ENCODE measurements at places on chromosomes 1 and 21.

GRCh38 chr1:235918032-235918431, 51.3 kb upstream of the LYST start:
- DNase-seq = no peak

GRCh38 chr1:235161685-235162327, 756 bp upstream of the RBM34 start:
- no peak for DNase-seq

DNA sequence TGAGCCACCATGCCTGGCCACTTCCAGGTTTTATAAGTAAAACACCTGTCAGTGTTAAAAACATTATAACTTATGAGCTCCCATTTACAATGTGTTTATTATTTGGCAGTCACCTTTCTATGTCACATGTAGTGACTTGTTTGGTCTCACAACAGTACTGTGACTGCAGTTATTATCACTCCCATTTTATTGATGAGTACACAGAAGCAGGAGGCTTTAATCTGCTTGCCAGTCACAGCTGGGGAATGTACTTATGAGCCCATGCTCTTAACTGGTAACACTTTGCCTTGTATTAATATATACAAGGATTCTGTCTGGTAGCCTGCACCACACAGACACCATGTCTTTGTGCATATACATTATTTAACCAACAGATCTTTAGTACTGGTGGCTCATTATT, 31.1 kb upstream of the BACH1 start:
- DNase-seq = no peak

DNA sequence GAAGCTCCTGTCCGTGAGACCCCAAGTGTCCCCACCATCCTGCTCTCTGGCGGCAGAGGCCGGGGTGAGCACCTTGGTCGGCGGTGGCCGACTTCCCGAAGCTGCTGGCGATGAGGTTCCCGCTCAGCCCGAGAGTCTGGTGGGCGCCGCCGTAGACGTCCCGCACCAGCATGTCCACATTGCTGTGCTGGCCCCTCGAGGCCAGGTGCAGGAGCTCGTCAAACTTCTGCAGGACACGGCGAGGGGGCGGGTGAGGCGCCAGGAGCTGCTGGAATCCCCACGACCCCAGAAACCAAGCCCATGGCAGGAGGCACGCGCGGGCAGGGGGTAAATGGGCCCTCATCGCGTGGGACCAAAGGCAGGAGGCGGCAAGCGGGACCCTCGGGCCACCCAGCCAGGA, 6.7 kb downstream of the PANK4 start:
- DNase-seq = no peak

- DNase-seq = no peak
Measured at GRCh38 chr1:95304803-95305202, 70.8 kb downstream of the RWDD3 start.

DNA sequence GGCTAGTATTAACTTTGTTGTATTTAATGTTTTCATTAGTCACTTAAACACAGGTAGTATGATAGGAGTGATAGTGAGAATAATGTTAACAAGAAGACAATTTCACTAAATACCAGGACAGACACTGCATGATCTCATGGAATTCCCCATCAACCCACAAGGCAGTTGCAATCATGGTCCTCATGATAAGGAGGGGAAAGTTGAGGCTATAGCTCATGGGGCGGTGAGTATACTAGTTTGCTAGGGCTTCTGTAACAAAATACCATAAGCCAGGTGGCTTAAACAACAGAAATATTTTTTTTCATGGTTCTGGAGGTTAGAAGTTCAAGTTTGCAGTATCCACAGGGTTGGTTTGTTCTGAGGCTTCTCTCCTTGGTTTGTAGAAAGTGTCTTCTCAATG, 115.8 kb downstream of the DSCAM start:
- no peak for DNase-seq

- DNase-seq = no peak
Measured at GRCh38 chr1:31523012-31523411, 53.3 kb upstream of the TINAGL1 start.

DNA sequence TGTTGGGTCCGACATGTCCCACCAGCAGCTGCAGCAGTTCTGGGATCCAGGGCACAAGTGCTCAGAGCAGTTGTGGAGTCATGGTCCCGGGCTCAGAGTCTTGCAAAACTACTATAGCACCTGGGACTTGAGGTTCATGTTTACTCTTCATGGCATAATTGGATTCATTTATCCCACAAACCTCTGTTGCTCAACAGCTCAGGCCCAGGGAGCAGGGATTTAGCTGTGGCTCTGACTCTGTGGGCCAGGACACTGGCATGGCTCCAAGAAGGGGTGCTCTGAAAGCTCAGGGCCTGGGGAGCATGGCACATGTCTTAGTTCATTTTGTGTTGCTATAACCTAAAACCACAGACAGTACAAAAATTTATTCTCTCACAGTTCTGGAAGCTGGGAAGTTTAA, 626.7 kb upstream of the ADGRL2 start:
- DNase-seq = peak; percentile 48

- no peak for DNase-seq
Measured at GRCh38 chr1:54442185-54442584, 36.0 kb upstream of the SSBP3 start.

DNA sequence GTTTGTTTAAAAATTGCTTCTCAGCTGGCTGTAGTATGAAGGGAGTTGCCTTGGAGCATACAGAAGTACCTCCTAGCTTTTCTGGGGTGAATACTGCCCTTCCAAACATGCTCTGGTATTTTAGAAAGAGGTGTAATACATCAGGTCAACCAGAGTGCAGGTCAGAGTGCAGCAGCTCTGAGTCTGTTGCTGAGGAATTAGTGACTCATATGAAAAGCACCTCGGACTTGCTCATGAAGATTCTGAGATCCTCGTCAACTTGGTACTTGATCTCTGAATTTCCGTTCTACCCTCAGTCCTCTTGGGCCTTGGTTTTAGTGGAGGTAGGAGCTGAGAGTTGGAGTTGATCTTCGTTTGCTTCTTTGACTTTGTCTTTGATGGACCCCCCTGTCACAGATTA, 67.3 kb downstream of the NOS1AP start:
- DNase-seq = peak; percentile 89

GRCh38 chr1:82073659-82074058, 272.9 kb downstream of the ADGRL2 start:
- DNase-seq = no peak

GRCh38 chr1:53145051-53145600, 2.7 kb upstream of the SLC1A7 start:
- DNase-seq = no peak

- DNase-seq = no peak
Measured at GRCh38 chr1:64765012-64765411, 20.1 kb downstream of the RAVER2 start.

- peak; percentile 63 for DNase-seq
Measured at GRCh38 chr1:39919545-39919944, 17.8 kb upstream of the MYCL start.

DNA sequence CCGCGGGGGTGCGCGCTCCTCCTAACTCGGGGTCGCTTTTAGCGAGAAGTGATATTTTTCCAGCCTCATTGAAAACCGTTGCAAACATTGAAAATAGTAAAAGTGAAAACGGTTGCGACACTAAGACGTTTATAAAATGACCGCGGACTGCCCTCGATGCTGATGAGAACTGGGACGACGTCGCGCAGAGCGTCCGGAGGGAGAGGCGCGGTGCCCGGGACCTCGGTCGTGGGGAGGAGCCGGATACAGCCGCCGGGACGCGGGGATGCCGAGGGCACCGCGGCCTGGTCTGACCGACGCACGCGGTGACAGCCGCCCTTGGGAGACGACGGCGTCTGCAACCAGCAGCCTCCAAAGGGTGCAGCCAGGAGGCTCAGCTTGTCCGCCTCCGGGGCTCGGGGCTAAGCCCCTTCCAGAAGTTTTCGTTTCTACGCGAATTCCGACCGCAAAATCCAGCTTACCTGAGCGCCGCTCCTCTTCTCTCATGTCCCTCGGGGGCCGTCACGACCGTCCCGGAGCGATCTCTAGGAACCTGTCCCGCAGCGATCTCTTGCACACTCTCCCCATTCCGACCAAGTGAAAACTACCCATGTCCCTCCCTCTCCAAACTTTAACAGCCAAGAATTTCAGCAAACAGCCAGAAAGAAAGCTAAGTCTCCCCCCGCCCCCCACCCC, 144.4 kb upstream of the ETS2 start:
- DNase-seq = peak; percentile 21

- peak; percentile 19 for DNase-seq
Measured at GRCh38 chr1:62286786-62287224, 32.4 kb downstream of the KANK4 start.

- DNase-seq = no peak
Measured at GRCh38 chr1:200029822-200030152, 2.3 kb downstream of the NR5A2 start.

DNA sequence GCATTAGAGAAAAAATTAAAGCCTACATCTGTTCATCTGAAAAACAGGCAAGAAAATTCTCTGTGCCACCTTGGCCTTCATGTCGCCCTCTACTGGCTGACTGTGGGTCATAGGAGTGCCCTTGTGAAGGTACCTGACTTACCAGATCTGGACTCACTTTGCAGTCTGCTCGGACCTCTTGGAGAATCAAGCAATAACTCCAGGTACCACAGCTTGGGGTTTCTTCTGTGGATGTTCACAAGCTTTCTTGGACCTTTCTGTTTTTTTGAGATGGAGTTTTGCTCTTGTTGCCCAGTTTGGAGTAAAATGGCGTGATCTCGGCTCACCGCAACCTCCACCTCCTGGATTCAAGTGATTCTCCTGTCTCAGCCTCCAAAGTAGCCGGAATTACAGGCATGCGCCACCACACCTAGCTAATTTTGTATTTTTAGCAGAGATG, 2.4 kb upstream of the PRAMEF18 start:
- DNase-seq = no peak

GRCh38 chr1:213669512-213669911, 318.3 kb upstream of the PROX1 start:
- no peak for DNase-seq

DNA sequence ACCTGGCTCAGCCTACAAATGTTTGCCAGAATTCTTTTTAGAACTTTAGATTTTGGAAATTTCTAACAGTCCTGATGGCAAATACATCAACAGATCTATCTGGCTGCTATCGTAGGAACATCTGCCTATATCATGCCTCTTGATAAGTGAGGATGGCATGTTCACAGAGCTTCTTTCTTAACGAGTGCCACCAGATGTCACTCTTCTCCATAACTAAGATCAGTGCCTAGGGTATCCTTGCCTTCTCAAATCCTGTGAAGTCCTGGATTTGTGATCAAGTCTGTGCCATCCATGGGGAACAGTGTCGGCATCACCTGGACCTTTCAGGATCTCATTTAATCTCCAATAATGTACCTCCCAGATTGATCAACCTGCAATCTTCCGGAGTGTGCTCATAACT, 36.5 kb upstream of the CD5L start:
- peak; percentile 35 for DNase-seq

DNA sequence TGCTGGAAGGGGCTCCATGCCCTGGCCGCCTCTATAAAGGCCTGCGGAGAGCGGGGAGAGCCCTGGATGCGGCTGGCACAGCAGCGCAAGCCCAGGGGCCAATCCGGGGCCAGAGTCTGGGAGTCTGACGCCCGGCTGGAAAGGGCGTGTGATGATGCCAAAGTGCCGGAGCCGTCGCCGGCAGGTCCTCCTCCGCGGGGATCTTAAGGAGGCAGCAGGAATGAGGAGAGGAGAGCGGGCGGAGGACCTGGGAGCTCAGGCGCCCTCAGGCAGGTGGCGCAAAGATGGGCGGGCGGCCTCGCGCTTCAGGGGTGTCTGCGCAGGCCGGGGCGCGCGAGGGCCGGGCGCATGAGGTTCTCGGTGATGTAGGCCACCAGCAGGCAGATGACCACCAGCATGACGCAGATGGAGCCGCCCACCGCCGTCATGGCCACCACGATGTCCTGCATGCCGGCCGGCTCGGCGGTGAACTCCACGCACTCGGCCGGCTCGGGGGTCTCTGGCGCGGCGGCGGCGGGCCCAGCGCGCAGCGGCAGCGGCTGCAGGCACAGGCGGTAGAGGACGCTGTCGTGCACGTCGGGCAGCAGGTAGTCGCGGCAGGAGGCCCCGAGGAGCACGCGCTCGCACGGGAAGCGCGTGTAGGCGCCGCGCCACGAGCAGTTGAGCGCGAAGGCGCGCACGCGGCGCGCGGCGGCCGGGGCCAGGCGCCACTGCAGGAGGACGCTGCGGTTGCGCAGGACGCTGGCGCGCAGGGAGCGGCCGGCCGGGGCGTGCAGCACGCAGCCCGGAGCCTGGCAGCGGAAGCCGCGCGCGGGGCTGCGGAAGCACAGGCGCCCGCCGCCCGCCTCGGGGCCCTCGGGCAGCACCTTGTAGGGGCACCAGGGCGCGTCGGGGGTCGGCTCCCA, 653 bp downstream of the FNDC10 start:
- DNase-seq = peak; percentile 41

- no peak for DNase-seq
Measured at GRCh38 chr1:178938959-178939317, 68.1 kb upstream of the ANGPTL1 start.

- no peak for DNase-seq
Measured at GRCh38 chr1:39675220-39675619, 3.3 kb upstream of the NT5C1A start.

- DNase-seq = no peak
Measured at GRCh38 chr1:26696654-26697430, 1.0 kb downstream of the ARID1A start.

GRCh38 chr1:15676688-15677661, 7.1 kb upstream of the PLEKHM2 start:
- DNase-seq = no peak

- peak; percentile 75 for DNase-seq
Measured at GRCh38 chr1:200888349-200888838, 6.3 kb upstream of the INAVA start.

DNA sequence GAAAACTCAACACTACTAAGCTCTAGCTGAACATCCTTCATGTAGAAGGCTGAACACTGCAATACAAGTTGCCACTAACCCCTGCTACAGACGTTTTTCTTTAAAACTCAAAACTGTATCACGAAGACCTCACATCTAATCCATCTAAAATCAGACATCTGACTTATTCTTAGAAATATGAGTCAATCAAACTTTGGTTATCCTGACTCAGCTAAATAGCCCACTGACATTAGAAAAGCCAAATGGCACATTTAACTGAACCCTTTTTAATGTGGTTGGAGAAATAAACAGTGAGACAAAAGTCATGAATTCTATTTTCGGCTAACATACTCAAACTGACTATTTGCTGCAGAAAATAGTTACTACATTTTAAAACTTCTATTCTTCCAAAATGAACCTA, 35.6 kb downstream of the WLS start:
- DNase-seq = no peak

GRCh38 chr1:5976726-5977493, 15.3 kb downstream of the NPHP4 start:
- no peak for DNase-seq

DNA sequence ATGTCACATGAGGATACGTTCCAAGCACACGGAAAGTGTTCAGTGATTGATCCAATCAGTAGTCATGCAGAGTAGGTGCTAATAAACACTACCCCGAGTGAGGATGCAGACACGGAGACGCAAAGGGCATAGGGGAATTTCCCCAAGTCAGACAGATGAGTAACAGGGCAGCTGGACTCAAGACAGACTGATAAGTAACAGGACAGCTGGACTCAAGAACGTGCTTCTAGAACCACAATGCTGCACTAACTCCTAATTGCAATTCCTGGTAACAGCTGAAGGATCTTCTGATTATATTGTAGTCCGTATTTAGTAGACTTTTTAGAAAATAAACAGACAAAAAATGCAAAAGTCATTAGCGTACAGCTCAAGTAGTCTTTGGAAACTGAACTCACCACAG, 1.9 kb upstream of the OR2T10 start:
- DNase-seq = no peak
